ENCODE measurements at places on chromosomes 2 and 18.

GRCh38 chr2:167144179-167144898 lies 256.1 kb downstream of the XIRP2 start:
- DNase-seq: no peak

GRCh38 chr2:230362030-230362691 lies 35.2 kb downstream of the SP140L start:
- DNase-seq: no peak

GRCh38 chr2:128425216-128425615 lies 106.5 kb upstream of the HS6ST1 start:
- no peak for DNase-seq

DNA sequence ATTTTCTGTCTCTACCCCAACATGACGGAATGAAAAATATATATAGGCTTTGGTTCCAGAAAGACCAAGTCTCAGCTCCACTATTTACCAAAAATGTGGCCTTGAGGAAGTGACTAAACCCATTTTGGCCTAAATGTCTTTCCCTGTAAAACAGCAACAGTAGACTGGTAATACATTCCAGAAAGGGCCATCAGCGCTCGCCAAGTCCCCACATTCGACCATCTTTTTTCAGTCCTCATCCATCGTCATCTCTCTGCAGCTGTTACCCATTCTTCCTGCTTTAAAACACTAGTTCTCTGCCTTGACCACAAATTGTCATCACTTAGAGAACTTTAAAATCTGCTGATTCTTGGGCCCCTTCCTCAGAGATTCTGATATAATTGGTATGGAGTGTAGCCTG lies 183.8 kb upstream of the CTAGE1 start:
- no peak for DNase-seq

Data from COLO829 (cell line).